ENCODE measurements at places on chromosomes 1 and 21. TPM values are rescaled to one million over a fixed set of nuclear protein-coding genes. Genes with fewer than 3 reads are reported as not detected.

DNA sequence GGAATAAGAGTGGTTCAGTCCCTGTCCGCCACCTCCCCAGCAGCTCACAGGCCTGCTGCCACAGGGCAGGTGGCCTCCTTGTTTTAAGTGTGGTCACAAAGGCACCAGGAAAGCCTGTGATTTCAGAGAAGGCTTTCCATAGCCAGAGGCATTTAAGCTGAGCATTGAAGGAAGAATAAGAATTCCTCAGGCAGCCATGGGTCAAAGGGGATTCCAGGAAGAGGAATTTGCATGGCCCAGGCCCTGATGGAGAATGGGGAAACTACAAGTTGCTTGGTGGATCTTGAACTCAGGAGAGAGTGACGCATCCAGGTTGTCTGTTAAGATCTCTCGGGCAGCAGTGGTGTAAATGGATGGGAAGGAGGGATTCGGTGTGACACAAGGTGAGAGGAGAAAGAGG, 66.7 kb downstream of the KLHDC7A start:
- DNase-seq: no peak

DNA sequence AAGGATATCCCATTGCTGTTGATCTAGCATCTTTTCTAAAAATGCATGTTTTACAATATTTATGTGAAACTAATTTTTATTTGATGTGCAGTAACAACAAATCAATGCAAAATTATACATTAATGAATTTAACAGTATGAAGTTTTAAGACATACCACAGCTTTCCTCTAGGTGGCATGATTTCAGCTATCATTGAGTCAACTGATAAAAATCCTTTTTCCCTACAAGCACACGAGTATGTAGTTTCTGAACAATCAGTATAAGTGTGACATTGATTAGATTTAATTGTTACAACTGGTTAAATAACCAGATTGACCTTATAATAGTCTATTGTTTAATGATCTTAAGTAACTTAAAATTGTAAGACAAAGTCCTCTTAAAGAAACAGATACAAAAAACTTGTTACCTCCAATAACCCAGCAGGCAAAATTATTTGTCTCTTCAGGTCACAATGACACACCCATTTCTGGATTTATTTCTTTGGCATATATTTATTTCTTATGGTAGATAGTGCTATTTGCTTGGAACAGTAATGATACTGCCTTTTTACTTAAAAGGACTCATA, 5.8 kb upstream of the TGFB2 start:
- DNase-seq: peak; percentile 74

DNA sequence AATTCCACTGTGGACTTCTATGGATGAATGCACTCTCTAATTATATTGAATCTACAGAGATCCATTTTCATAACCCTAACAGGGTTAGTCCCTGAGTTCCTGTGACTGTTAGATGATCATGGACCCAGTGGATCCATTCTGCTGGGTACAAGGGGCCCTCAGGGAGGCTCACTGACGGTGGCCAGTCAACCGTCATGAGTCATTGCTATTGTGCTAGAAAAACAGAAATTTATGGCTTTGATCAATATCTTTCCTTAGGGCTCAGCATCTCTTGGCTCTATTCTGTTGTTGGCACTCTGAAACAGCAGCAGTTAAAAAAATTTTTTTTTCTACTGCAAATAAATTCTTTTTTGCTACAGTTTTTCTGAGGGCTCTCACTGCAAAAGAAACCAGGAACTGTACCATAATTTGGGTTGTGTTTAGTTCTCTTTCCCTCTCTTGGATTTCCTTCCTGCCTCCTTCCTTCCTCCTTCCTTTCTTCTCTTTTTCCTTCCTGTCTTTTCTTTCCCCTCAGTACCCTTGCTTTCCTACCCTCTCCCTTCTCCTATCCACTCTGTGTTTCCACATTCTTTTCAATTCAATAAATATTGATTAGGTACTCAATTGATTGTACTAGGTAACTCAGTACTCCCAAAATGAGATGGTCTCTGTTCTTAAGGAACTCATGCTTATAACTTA, 49.5 kb downstream of the UTP25 start:
- DNase-seq: no peak

DNA sequence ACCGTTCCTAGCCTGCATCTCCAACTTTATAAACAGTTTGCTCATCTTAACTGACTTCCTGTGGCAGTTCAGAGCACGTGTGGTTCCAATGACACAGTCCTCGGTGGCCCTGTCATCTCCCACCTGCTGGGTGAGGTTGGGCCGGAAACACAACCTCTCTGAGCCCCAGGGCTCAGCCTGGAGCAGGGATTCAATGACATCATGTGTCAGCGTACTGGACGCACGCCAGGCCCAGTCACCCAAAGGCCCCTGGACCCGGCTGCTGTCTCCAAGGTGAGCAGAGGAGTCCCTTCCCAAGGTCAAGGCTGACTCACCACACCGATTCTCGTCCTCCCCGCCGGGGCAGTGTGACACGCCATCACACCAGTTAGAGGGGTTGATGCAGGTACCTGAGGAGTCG, 19.9 kb downstream of the TMPRSS2 start:
- no peak for DNase-seq

DNA sequence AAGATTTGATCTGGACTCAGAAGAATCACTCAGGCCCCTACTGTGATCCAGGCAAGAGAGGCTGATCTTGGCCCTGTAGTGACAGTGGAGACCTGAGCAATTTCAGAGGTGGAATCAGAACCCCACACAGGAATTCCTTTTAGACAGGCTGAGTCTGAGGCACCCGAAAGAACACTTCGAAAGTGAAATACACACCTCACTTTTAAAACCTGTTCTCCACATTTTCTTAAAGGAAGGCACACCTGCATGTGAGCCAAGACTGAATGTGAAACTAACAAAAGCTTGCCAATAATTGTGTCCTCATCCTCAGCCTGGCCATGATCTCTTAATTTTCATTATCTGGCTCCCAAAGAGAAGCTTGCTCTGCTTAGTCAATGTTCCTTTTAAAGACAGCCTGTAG, 32.2 kb downstream of the SIPA1L2 start:
- DNase-seq: no peak

- no peak for DNase-seq
Observed at GRCh38 chr1:118250232-118250631, 65.2 kb upstream of the SPAG17 start.

DNA sequence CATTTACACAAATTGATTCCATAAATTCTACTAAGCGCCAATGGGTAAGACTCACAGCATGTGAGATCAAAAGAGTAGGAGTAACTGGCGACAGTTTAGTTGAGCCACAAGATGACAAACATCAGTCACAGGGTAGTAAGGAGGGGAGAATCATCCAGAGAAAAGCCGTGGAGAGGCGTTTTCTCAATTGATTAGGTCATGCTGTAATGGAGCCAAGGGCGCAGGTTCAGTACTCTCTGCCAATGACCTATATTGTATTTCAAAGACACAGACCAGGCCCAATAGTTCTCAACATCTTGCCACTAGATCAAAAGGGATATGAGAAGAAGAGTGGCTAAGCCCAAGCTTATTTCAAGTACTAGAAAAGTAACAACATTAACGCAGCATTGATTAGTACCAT, 467.5 kb downstream of the SMYD3 start:
- no peak for DNase-seq

TMEM82 gene
- total RNA-seq: not detected

- DNase-seq: peak; percentile 77
Observed at GRCh38 chr1:232306269-232306961, 323.5 kb downstream of the SIPA1L2 start.

DNA sequence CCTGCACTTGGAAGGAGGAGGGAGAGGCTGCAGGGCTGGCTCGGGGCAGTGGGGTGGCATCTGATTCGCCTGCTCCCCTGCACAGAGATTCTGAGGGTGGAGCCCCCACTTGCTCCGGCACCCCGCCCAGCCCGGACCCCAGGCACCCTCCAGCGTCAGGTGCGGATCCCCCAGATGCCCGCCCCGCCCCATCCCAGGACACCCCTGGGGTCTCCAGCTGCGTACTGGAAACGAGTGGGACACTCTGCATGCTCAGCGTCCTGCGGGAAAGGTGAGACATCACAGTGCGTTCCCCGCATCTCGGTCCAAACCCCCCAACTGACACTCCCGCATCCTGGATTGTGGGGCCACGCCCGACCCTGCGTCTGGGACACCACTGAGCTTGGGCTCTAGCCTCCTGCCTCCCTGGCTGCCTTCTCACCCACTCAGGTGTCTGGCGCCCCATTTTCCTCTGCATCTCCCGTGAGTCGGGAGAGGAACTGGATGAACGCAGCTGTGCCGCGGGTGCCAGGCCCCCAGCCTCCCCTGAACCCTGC, 7.9 kb downstream of the ADAMTSL4 start:
- DNase-seq: no peak

DNA sequence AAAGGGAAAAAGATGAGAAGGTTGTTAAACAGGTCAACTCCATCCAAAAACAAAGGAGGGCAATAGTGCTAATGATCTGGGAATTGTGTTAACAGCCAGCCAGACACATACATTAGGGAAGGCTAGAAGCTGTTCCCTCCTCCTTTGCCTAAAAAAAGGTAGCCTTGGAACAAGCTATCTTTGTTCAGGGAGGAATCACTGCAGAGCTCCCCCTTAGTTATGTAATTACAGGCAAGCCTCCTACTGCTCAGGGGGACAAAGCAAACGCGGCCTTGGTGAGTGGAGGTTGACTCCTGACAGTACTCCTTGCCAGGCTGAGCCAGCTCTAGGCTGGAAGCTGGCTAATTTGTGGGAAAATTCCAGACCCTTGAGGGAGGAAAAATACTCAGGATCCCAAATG, 97.6 kb downstream of the VAV3 start:
- no peak for DNase-seq

DNA sequence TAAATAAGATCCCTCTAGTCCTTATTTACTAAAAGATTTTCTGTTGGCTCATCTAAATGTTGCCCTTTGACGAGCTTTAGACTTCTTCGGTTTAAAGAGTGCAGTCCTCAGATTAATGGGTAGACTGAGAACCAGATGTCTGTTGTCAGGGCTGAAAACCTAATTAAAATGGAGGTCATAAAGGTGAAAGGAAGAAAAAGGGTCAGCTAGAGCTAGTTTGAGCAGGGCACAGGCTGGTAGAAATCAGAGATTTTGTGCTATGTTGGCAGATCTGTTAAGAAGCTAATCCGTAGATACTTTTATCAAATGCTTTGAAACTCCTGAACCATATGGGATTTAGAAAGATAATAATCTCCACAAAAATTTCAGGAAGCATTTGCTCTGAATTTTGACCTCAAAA, 959.0 kb downstream of the PLA2G4A start:
- no peak for DNase-seq

GRCh38 chr1:157697781-157698569, 2.6 kb downstream of the FCRL3 start:
- DNase-seq: no peak

DNA sequence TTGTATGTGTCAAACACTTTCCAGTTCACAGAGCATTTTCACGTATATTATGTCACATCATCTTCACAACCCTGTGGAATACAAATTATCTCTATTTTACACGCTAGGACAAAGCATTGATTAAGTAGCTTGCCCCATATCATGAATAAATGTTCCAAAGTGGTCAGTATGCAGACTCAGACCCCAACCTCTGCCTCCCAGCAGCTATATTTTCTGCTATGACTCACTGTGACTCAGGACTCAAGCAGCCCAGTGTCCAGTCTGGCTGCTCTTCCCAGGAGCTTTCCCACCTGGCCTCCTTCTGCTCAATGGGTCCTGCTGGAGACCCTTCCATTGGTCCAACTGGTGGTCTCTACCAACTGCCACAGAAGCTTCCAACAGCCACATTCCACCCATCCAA, 56.0 kb upstream of the RAP1A start:
- DNase-seq: no peak

DNA sequence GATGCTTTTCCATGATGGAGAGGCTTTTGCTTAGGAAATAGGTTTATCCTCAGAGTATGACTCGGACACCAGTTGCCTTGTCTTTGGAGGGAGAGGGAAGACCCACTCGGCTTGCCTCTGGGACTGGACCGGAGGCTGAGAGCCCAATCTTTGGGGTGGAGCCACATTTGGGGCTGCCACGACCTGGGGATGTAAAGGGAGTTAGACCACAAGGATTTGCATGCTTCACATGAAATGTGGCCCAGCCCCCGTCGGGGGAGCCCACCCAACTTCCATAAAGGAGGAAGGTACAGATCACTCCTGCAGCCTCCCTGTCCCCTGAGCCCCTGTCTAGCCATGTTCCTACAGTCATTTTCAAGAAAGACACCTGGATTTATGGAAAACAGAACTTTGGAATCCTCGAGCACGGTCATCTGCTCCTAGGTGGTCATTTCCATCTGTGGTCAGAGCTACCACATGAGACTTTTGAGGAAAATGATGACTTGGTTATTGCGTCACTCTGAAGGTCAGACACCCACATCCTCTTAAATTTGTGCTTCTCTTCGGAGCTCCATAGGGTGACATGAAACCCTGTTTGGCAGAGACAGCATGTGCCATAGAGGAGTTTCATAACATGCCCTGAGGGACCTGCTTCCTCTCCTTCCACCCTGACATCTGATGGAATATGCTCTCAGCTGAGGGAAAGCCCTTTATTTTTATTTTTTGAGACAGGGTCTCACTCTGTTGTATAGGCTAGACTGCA, 99.4 kb upstream of the SLC45A1 start:
- DNase-seq: no peak

HCRTR1 gene
- 1.4 TPM for total RNA-seq

SPATA46 gene
- total RNA-seq: not detected

- DNase-seq: no peak
Observed at GRCh38 chr21:44052071-44052829, 40.1 kb downstream of the TRAPPC10 start.

PTGER3 gene
- not detected for total RNA-seq

All from endothelial cell of umbilical vein (primary cell).